NCI-H2081 treated with DMSO at 0.1 percent for 48 hours (cell line): ENCODE measurements at places on chromosomes 1 and 21.

- DNase-seq, result no peak
These were observed 99.6 kb downstream of the ODF2L start for GRCh38 chr1:86296305-86297205.

GRCh38 chr1:212518188-212519054 lies 85.7 kb downstream of the NENF start:
- no peak for DNase-seq

DNA sequence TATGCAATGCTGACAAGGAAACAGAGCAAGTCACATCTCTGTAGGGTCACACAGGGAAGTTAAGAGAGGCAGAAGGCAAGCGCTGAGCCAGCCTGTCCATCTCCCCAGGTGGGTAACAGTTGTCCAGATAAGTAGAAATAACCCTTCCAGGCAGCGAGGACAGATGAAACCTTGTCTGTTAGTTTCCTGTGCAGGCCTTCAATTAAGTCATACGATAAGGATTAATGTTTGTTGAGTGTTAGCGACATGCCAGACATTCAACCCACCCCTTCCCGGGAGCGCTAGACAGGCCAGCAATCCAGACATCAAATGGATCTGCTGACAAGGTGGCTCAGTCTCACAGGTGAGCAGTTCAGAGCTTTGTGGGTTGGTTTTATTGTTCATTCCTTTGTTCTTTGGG lies 221.5 kb upstream of the FMN2 start:
- no peak for DNase-seq

- no peak for DNase-seq
These were observed 25.7 kb downstream of the KCNK1 start for GRCh38 chr1:233639611-233640010.

- DNase-seq, result no peak
These were observed 86.3 kb downstream of the ACBD6 start for GRCh38 chr1:180415985-180416633.

DNA sequence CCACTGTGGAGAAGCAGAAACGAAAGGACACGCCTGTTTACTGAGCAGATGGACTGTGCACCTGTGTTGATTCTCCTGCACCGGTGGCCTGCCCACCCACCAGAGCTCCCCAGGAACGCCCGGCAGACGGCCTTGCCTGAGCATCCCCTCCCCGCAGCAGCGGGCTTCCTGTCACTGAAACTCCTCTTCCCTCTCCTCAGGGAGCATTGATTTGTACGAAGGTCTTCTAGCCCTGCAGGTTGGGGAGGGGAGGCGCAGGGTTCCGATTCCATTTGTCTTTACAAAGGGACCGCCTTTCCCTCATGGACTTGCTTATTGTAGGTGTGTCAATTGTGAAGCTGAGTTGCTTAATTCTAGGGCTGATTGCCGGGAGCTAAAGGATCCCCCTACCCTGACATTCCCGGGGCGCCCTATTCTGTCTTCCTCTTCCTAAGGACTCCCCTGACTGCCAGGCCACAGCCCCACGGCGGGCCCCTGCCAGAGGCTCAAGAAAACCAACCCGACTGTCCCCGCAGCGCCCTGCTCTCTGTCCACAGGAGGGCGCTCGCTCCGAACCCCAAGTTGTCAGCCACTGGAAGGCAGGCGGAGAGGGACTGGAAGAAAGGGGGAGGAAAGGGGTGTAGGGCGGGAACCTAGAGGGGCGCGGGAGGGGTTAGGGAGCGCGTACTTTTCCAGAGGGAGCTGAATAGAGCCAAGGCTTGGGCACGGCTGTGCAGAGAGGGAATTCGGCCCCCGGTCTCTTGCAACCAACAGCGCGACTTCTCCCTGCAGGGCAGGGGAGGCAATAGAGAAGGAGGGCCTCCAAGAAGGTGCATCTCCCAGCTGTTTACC lies 2.8 kb downstream of the S100A6 start:
- DNase-seq, result peak; percentile 82

DNA sequence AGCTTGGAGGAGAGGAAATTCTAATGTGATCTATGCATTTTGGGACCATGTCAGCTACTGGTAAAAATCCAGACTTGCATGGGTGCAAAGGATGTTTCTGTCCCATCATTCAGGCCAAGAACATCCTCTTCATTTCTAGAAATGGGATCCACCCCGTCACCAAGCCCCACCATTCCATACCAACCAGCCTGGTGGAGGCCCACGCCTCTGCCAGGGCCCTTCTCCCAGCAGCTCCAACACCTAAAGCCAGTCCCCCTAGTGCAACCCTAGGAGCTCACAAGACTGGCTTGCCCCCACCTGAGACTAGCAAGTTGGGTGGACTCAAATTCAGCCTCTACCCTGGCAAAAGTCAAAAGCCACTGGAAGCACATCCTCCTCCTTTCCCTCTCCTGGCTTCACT lies 1.9 kb downstream of the ARHGEF11 start:
- no peak for DNase-seq

- peak; percentile 98 for DNase-seq
These were observed 78.3 kb downstream of the NUF2 start for GRCh38 chr1:163399976-163400601.

DNA sequence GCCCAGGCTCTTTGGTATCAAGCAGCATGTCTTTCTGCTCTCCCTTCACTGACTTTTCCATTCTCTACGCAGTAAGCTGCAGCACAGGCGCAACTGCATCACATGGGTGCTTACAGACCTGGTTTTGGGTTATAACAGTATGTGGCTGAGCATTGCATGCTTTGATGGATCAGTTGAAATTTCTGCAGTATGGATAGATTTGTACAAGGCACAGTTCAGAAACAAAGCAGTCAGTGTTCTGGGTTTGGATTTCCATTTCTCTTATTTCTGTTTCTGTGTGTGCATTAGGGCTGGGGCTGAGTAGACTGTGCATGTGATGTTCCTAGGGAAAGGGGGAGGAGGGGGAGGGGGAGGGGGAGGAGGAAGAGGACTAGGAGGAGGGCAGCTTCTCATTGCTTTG lies 4.5 kb downstream of the FAM163A start:
- no peak for DNase-seq

DNA sequence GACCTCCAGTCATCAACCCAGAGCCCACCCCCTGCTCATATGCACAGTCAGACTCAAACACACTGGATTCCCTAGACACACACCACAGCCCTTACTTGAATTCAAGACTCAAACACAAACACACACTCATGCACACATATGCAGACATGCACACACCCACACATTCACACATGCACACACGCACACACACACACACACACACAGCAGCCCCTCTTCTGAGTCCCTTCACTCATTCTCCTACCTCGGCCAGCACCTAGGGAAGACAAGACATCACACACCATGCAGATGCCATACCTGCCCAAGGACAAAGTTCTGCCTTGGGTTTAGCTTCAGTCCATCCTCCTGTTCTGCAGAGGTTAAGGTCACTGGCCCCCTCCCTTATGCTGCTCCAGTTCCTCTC lies 1.6 kb upstream of the HCRTR1 start:
- DNase-seq, result no peak

DNA sequence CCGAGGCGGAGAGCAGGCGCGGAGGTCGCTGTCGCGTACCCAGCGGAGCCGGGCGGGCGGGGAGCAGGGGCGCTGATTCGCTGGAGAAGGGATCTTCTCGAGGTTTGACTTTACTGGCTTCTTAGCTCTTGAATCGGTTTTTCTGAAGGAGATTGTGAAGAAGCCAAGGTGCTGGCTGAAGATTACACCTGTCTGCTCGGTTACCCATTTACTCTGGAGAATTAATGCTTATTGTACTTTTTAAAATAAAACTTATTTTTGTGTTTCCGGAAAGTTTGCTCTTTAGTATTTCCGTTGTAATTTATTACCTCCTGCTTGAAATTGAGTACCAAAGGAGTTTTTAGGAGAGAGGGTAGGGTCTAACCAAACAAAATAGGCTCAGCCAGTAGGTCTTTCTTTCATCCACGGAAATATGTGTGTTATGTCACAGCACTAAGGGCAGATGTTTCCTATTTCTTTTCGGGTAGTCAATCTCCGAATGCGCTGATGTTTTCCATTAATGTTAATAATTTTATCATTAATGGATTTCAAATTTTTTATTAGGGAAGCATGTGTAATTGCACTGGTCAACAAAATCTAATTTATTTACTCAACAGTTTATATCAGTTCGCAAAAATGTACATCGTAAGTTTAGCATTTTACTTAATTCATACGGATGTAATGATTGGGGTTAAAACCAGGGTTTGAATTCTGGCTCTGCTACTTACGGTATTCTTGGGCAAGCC lies 510 bp upstream of the GNG5 start:
- no peak for DNase-seq

DNA sequence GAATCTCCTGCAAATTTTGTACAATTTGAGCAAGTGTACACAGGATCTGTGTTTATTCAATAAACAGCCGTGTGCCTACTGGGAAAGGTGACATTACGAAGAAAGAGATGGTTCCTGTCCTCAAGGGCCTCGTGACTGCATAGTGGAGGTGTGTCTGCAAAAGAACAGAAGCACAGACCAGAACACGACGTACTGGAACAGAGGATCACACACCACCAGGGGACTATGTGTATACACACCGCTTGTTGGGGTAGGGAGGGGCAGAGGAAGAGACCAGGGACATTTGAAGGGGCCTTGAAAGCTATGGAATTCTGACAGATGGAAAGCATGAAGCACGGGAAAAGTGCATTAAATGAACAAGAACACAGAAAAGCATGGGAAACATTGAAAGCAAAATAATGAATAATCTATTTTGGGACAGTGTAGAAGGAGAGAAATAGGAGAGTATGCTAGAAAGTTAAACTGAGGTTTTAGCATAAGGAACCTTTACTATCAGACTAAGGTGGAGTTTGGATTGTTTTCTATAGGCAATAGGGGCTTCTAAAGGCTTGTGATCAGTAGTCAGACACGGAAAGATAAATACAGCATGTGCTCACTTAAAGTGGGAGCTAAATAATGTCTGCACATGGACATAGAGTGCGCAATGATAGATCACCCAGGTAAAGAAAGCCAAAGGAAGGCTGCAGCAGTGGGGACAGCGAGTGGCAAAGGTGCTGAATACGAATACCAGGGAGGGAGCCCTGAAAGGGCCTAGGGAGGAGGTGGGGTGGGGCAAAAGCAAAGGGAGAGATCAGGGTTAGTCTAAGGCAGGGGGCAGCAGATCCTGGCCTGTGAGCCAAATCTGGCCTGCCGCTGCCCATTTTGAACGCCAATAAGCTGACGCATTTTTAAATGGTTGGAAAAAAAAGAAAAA lies 11.0 kb downstream of the JAK1 start:
- DNase-seq, result no peak

GRCh38 chr1:188218289-188218688 lies 1389.5 kb downstream of the PLA2G4A start:
- DNase-seq, result no peak

GRCh38 chr1:243246916-243247315 lies 8.2 kb downstream of the CEP170 start:
- no peak for DNase-seq

GRCh38 chr1:155909894-155910293 lies 1.3 kb downstream of the RIT1 start:
- DNase-seq, result no peak

GRCh38 chr1:119680723-119681122 lies 31.0 kb upstream of the PHGDH start:
- no peak for DNase-seq

GRCh38 chr1:229841230-229841629 lies 215.2 kb downstream of the URB2 start:
- DNase-seq, result no peak

- DNase-seq, result no peak
These were observed 220.7 kb upstream of the POU3F1 start for GRCh38 chr1:38267037-38268036.

- DNase-seq, result no peak
These were observed 49.4 kb downstream of the ERG start for GRCh38 chr21:38448671-38449385.

GRCh38 chr1:41670217-41670957 lies 185.9 kb upstream of the EDN2 start:
- no peak for DNase-seq

GRCh38 chr1:203267347-203267846 lies 37.9 kb upstream of the BTG2 start:
- peak; percentile 54 for DNase-seq

- DNase-seq, result no peak
These were observed 181.2 kb upstream of the SNX7 start for GRCh38 chr1:98480271-98480670.

DNA sequence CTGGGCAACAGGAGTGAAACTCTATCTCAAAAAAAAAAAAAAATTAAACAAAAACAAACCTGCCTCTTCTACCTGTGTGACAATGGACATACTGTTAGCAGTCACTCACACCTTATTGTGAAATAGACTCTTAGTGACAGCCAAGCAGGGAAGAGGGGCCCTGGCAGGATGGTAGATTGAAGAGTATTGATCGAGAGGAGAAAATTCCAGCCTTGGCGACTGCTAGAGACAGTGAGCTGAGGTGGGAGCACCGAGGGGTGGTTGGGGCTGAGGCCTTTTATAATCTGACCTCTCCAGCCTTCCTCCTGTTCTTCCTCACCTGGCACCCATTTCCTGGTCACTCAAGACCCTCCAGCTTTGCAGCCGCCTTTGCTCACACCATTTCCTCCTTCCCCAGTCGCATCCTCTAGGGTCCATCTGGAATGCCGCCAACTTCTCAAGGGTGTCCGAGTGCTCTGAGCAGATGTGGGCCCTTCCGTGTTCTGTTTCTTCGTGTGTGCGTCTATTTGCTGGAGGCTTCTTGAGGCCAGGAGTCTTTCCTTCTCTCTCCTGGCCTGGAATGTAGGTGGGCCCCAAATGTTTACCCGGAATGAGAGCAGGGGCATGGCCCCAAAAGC lies 196.9 kb upstream of the TMEM51 start:
- no peak for DNase-seq

- no peak for DNase-seq
These were observed 24.1 kb downstream of the COL11A1 start for GRCh38 chr1:103084181-103084580.

- no peak for DNase-seq
These were observed 1.9 kb downstream of the RNF11 start for GRCh38 chr1:51238034-51238403.

- no peak for DNase-seq
These were observed 266.6 kb upstream of the C1orf174 start for GRCh38 chr1:4166713-4167112.

GRCh38 chr1:119859647-119860046 lies 36.7 kb downstream of the ADAM30 start:
- no peak for DNase-seq

DNA sequence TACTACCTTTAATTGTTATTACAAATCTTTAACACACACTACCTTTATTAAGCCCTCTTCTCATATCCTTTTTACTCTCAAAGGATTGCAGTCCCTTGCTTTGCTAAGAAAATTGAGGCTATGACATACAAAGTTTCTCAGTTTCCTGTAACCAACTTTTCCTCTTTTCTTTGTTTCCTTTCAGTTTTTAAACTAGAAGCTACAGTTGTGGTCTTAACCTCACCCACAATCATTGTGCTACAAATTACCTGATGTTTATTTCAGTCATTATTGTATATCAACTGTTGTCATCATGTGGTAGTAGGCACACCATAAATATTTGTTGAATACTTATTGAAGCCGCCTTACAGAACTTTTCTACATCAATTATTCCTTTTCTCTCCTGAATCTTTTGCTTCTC lies 51.8 kb downstream of the SLAMF6 start:
- no peak for DNase-seq

GRCh38 chr1:10325521-10325920 lies 73.3 kb upstream of the PGD start:
- no peak for DNase-seq
